ENCODE measurements at places on chromosomes 5 and 9.
A peak's percentile ranks its signal among the peaks of the same experiment; 100 is the strongest.

- no peak for DNase-seq
Measured at GRCh38 chr5:33010846-33011245, 299.7 kb downstream of the NPR3 start.

DNA sequence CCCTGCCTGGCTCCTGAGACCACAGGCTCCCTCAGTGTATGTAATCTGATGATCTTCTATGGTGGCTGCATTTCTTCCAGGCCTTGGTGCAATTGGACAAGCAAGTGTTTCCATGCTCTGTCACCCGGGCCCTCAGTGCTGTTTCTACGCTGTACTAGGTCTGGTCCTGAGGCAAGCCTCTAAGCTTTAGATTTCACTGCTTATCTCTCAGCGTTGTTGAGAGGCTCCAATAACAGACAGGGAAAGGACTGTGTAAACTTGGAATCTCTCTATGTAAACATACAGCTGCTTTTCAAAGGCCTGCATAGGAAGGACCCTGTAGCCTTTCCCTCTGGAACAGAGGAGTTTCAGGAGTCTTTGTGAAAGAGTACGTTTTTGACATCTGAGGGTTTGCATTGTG, 38.6 kb upstream of the NFIB start:
- DNase-seq, result no peak

DNA sequence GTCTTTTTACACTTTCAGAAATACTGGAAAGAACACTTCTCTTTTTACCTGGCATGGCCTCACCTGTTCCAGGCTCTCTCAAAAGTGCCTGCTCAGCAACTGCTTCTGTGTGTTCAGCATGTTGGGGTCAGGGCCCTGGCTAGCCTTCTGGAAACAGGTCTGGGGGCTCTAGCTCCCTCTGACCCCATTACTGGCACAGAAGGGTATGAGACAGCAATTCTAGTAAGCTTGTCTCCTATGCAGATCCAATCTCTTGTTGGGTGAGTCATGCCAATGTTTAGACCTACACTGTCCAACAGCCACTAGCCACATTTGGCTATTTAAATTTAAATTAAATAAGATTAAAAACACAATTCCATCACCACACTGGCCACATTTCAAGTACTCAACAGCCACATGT, 80.8 kb downstream of the MAPKAP1 start:
- DNase-seq, result no peak

DNA sequence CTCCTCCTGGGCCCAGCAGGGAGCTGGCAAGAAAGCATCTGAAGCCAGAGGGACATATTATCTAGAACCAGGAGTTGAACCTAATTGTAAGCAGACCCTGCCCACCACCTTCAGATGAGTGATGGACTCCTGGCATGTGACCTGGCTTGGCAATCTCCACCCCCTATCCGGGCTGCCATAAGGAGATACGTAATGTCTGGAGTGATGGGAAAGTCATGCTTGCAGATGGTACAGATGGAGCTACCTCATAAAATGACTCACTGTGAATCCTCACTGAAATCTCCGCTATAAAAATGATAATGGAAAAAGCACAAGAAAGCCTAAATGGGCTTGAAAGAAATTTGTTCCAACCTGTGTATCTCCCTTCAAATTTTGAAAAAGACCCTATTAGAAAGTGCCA, 157.5 kb downstream of the DMRT2 start:
- no peak for DNase-seq

DNA sequence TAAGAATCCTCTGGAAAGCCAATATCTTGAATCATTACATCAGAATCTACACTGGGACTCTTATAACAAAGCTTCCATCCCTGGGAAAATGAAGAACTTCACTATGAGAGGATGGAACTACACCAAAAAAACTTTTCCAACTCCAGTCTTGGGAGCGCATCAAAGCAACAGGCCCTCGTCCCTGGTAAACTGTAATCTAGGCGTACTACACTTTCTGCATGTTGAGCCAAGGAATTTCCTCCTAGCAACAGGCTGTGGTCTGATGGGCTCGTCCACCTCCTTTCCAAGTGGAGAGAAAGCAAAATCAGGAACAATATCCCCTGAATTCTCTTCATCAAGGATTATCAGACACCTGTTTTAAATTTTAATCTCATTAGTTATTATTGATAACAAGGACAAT, 94.1 kb downstream of the NFIB start:
- DNase-seq, result no peak

GRCh38 chr9:72524820-72525540, 3.6 kb downstream of the TMC1 start:
- DNase-seq, result peak; percentile 40

GRCh38 chr9:107422189-107423185, 67.1 kb downstream of the KLF4 start:
- peak; percentile 58 for DNase-seq

GRCh38 chr5:163445345-163445744, 8.0 kb downstream of the CCNG1 start:
- DNase-seq, result no peak

GRCh38 chr5:132268769-132269551, 11.5 kb downstream of the PDLIM4 start:
- DNase-seq, result no peak

GRCh38 chr9:6667080-6667479, 21.6 kb upstream of the GLDC start:
- DNase-seq, result no peak

DNA sequence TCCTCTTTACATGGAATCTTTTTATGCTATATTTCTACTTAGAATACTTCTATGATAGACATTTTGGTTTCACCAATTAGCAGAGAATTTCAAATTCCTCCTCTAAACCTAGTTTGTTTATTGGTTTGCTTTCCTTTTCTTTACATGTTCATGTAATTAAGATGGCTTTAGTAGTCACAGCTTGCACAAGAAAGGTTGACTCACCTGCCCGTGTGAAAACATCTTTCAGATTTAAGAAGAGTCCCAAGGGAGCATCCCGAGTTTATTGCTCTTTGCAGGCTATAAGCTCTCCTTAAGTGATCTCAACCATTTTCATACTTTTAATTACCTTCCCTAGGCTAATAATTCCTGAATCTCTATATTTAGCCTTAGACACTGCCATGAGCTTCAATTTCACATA, 28.9 kb downstream of the TYRP1 start:
- no peak for DNase-seq

- DNase-seq, result peak; percentile 45
Measured at GRCh38 chr5:72611118-72611730, 104.0 kb upstream of the ZNF366 start.

DNA sequence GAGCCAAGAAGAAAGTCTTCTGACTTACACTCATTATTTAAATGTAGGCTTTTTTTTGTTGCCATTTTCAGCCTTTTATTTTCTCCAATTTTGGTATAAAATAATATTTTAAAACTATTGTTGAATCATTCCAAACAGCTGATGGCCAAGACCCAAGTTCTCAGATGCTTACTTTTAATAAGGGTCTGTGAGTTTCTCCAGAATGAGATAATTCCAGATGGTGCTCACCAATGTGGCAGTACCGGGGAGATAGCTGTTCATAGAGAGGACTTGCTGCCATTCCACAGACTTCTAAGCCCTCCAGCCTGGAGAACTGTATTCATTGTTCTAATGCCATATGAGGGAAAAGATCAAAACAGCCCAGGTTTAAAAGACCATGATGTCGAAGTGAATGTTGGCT, 5.3 kb upstream of the C1QTNF2 start:
- DNase-seq, result no peak

DNA sequence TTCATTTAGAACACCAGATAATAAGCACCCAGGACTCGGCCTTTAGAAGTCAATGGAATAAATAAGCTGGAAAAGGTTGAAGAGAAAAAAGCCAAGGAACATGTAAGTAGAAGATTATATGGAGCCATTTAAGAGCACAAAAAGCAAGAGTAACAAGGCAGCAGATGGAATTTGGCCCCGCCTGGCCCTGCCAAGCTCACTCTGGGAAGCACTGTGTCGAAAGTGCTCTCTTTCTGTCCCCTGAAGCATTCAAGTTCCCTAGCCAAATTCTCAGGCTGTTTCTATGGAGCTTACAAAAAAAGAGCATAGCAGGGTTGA, 73.0 kb upstream of the GPR151 start:
- no peak for DNase-seq

GRCh38 chr9:111831371-111832108, 36.8 kb upstream of the SHOC1 start:
- DNase-seq, result no peak

- no peak for DNase-seq
Measured at GRCh38 chr9:83670381-83670780, 37.4 kb downstream of the UBQLN1 start.

DNA sequence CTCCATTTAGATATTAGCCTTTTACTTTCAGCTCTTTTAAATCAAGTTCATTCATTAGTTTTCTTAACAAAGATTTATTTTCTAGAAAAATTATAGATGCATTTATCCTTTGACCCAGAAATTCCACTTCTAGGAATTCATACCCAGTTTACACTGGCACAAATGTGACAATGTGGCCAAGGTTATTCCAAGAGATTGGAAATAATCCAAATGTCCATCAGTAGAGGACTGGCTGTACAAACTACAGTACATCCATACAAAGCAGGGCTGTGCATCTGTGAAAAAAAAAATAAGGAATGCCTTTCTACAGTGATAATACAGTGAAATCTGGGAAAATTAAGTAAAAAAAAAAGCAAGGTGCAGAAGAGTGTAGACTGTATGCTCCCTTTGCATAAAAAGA, 149.2 kb downstream of the GABBR2 start:
- DNase-seq, result no peak

DNA sequence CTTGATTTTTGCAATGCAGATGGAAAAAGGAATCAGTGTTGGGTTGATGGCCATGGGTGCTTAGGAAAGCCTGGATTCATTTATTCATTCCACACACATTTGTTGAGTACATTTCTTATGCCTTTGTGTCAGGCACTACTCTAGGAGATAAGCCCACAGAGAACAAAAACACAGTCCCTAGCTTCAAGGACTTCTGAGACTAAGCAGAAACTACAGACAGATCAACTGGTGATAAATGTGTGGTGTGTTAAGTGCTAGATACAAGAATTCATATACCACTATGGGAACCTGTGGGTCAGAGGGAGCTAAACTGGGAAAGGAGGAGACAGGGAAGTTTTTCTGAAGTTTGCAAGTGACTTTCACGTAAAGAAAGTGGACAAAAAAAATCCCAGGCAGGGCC, 119.9 kb downstream of the CEMIP2 start:
- DNase-seq, result no peak

DNA sequence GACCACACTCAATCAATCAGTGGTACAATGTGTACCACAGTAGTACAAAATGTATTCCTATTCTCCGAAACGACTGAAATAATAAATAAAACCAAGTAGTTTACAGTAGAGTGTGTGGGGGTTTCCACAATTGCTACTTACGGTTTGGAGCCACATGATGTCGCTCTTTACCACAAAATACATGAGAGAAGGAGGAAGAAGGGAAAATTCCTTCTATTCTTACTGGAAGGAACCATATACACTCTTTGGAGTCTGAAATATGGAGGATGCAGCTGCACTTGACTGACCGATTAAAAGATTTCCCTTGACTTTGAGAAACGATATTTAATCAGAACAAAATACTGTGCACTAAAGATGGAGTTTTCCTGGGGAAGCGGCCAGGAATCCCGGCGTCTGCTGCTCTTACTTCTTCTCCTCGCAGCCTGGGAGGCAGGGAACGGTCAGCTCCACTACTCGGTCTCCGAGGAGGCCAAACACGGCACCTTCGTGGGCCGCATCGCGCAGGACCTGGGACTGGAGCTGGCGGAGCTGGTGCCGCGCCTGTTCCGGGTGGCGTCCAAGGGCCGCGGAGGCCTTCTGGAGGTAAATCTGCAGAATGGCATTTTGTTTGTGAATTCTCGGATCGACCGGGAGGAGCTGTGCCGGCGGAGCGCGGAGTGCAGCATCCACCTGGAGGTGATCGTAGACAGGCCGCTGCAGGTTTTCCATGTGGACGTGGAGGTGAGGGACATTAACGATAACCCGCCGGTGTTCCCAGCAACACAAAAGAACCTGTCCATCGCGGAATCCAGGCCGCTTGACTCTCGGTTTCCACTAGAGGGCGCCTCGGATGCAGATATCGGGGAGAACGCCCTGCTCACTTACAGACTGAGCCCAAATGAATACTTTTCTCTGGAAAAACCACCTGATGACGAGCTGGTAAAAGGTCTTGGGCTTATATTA, at the start of gene PCDHA4:
TSS of gene PCDHA4 (plus strand) at position 235 of the 942 bp plus-strand sequence.
- peak; percentile 48 for DNase-seq

DNA sequence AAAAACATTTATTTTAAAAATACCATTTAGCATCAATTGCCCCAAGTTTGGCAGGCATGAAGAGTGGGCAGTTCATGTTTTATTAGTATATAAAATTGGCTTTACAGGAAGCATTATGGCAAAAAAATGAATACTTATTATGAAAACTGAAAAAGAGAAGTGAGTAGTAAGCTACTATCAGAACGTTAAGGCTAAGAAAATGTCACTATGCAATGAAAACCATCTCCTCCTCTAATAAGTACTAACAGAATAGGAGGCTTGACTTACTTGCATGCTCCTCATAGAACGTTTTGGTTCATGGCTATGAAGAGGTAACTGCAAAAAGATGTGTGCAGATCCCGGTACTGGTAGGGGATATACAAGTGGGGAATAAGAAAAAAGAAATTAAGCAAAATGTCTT, 23.6 kb downstream of the TICAM2 start:
- DNase-seq, result no peak

DNA sequence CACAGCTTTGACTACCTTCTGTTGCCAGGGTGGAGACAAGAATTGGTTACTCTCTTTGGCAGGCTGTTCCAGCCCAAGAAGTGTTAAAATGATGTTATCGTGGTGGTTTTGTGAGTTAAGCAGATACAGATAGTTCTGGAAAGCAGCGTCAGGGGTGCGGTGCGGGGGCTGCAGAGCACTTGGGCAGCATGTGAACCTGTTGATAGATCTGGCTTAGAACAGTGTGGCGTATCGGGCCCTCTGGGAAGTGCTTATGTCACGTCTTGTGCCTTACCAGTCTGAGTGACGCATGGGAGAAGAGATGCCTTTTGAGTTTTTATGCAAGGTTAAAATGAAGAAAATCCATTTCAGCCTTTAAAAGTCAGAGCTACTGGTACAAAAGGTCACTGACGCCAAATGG, 152.5 kb downstream of the PRKACG start:
- DNase-seq, result no peak

DNA sequence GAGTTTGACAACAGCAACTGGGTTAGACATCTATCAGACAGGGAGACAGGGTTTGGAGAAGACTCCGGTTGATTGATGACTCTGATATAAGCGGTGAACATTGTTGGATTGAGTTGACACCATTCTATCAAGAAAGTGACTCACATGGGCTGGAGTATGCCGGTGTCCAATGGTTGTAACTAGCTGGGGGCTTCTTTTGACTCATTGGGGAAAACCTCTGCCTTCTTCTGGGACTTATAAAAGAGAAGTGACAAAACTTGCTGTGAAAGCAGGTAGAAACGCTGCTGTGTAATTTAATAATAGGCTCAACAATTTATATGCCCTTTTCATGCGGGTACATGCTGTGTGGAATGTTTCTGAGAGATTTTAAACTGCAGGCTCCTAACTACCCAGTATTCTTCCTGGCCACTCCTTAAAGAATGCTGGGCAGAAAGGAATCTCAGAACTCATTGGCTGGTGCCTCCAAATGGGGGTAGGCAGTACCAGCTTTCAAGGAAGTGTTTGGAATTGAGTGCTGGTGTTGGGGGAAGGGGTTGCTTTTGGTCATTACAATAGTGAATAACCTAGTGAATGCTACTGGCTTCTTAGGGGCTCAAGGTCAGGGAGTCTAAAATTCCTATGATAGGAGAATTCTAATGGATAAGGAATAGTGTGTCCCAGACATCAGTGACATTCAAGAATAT, 43.9 kb downstream of the FYB1 start:
- no peak for DNase-seq
